Stimulated activated CD8-positive, alpha-beta memory T cell treated with anti-CD3 and anti-CD28 coated beads, Interleukin-7, amount 100 ng/mL, for 1 hour (primary cell): ENCODE measurements at places on chromosomes 11 and 22.

DNA sequence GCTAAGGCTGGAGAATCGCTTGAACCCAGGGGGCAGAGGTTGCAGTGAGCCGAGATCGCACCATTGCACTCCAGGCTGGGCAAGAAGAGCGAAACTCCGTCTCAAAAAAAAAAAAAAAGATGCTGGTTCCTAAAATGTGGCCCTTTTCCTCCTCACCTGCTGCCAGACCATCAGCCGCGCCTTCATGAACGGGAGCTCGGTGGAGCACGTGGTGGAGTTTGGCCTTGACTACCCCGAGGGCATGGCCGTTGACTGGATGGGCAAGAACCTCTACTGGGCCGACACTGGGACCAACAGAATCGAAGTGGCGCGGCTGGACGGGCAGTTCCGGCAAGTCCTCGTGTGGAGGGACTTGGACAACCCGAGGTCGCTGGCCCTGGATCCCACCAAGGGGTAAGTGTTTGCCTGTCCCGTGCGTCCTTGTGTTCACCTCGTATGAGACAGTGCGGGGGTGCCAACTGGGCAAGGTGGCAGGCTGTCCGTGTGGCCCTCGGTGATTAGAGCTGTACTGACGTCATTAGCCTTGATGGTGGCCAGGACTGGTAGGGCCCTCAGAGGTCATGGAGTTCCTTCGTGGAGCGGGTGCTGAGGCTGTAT is 50.7 kb upstream of the PPP6R3 start:
- DNase-seq, result no peak

DNA sequence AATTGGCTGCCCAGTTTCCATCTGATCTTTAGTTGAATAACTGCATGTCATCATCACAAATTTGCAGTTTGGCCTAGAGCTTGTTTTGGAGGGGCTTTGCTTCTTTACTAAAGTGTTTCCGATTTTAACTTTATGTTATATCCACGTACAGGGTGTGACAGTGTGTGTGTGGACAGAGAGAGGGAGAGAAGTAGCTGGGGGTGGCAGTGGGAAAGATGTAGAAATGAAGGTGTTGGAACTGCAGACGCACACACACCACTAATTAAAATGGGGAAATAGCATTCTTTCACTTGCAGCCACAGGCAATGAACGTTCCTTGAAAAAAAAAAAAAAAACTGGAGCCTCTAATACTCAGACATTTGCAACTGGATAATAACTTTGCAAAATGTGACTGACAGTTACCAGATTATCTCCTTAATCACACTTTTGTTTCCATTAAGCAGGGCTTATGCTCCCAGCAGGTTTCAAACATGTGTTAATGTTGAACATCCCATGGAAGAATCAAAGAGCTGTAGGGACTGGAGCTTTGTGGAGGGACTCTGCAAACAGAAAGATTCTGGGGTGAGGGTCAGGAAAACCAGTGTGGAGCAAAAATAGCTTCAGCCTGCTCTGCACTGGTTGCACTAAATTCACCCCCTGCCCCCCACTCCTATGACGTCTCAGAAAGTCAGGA is 238.1 kb upstream of the TENM4 start:
- no peak for DNase-seq

DNA sequence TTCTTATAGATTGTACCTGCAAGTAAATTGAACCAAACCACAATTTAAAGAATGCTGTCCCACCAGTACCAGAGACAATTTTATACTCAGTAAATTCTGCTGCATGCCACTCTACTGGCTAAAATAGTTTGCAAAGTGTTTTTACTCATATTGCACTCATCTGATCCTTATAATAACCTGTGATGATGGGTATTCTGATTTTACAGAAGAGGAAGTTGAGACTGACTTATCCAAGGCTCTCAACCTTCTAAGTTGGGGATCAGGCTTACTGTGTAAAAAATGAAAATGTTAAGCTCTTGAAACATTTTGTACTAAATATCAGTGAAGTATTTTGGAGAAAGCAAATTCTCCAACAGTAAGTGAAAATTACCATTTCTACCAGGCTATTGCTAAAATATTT is 37.9 kb downstream of the RNF169 start:
- no peak for DNase-seq

DNA sequence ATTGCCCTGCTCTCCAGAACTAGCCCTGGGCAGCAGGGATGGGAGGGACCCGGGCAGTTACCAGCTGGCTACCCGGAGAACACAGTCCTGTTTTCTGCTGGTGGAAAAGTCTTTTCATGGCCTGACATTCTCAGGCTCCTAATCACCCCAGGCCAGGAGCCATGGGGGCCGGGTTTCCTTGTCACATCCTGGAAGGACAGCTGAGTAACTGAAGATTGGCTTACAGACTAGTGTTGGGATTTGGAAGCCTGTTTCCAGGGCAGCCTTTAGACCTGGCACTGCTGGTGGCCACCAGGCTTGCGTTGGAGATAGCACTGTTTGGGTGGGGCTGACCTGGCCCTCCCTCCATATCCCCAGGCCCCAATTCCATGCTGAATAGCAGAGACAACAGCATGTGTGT is 349.0 kb downstream of the CTTN start:
- DNase-seq, result no peak

- no peak for DNase-seq
Measured at GRCh38 chr11:92702037-92702804, 267.2 kb upstream of the MTNR1B start.

DNA sequence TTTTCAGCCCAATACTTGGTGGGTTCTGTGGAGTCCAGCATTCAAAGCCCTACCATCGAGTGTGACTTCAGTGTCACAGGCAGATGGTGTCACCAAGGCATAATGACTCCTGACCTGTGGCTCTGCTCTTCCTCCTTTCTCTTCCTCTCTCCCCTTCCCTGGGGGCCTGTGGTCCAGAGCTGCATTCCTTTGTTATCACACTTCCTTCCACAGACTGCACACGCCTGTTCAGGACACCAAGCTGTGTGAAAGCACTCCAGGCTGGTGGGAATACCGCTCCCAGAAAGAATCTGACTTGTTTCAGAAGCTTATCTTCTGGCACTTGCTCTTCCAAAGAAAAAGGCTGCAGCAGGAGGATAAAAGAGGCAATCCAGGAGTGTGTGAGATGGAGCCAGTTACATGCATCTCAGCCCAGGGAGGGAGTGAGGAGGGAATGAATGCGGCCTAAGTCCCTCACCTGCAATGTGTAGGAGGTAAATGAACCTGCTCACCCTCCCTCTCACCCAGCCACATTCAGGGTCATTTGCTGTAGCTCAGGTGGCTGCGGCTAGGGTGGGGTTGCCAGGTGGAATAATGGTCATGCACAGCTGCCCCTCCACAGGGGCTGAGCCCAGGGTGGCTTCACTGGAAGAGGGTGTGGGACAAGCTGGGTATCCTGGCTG is 79.3 kb downstream of the ADAMTS15 start:
- no peak for DNase-seq

GRCh38 chr11:110621826-110622225 is 90.4 kb downstream of the ARHGAP20 start:
- DNase-seq, result no peak

- DNase-seq, result no peak
Measured at GRCh38 chr11:47410370-47411264, 2.2 kb downstream of the SLC39A13 start.

GRCh38 chr11:69251639-69252489 is 42.1 kb upstream of the MYEOV start:
- DNase-seq, result no peak

DNA sequence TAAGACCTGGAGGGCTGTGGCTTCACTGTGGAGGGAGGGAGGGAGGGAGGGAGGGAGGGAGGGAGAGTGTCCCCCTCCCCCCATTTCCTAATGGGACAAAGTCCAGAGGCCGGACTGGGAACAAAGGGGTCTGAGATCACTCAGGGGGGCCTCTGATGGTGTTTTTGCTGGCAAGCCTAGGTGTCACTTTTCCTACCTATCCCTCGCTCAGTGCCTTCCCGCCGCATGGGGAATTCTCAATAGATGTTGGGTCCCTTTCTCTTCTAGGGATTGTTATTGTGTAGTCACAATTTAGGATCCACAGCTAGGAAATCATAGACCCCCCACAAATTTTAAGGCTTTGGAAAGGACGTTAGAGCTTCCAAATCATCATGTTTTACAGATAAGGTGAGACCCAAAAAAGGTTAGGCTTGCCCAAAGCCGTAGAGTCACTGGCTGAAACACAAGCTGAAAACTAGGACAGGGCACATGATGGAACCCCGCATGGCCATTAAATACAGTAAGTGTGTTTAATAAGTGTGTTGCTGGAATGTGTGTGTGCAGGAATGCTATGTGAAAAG is 4.8 kb upstream of the FTH1 start:
- no peak for DNase-seq

GRCh38 chr11:92413757-92414513 is 189.3 kb downstream of the FAT3 start:
- no peak for DNase-seq

DNA sequence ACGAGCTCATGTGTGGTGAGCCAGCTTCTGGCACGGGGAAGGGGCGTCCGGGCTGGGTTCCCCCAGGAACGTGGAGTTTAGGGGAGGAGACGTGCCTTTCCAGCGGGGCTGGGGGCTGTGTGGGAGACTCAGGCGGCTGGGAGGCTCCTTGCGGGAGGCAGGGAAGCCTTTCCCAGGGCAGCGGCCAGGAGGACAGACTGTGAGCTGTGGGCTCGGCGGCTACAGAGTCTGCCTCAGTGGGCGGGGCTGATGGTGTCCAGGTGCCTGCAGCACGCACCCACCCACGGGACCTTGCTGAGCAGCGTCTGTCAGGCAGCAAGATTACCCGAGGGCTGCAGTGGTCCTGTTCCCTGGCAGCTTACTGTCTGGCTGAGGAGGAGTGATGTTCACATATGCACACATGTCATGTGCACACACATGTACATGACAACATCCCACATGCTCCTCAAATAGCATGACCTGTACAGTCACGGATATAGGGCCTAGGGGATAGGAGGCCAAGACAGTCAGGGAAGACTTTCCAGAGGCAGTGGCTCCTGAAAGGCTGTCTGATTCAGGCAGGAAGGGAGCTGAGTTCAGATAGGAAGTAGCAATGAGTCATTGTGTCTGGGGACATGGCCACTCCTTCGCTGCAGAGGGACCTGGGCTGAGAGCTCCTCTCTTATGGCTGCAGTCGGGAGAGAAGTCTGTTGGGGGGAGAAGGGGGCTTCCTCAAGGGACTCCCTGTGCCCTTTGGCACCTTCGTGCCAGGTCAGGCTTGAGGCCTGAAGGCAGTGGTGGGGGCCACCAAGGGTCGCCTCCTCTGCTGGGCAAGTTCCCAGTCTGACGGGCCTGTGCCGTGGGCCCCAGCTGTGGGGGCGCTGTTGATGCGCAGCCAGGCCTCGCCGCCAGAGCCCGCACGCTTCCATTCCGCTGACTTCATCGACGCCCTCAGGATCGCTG is 23.3 kb upstream of the PPP6R3 start:
- DNase-seq, result no peak

DNA sequence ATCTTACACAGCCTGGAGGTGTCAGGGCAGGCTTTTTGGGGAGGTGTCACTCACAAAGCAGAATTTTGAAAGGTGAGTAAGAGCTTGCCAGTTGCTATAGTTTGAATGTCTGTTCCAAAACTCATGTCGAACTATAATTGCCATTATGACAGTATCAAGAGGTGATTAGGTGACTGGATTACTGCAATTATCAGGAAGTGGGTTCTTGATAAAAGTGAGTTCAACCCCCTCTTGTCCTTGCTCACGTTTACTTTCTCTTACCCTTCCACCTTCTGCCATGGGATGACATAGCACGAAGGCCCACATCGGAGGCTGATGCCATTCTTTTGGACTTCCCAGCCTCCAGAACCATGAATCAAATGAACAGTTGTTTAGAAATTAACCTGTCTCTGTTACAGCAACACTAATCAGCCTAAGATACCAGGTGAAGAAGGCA is 4.7 kb upstream of the C11orf86 start:
- no peak for DNase-seq

- DNase-seq, result no peak
Measured at GRCh38 chr11:27770576-27770975, 70.3 kb upstream of the BDNF start.

GRCh38 chr11:121762820-121763219 is 310.1 kb upstream of the SORL1-AS1 start:
- DNase-seq, result no peak

- DNase-seq, result no peak
Measured at GRCh38 chr22:44244265-44244822, 63.6 kb downstream of the PARVG start.

DNA sequence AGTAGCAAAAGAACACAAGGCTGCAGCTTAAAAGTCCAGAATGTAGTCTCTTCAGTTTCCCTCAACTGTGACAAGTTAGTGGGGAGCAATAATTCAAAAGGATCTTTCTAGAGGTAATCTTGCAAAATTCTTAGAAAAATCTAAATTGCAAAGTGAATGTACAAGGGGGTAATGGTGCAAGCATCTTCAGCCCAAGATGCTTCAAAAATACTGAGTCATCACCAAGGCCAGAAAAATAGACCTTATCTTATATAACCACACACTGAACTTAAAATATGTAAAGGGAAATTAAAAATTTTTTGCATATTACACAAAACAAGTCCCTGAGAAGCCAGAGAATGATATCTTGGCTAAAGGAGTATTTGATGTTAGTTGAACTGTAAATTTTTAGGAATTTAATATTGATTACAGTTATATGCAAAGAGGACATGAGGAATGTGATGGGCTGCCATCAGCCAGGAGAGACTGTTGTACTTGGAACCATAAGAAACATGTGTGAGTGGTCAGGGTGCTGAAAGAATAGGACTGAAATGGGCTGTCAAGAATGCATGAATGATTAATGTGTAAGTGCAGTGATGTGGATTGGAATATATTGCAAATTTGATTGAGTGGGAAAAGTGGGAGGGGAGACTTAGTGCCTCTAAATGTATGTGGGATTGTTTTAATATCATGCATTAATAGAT is 85.7 kb upstream of the LIN7C start:
- DNase-seq, result no peak

DNA sequence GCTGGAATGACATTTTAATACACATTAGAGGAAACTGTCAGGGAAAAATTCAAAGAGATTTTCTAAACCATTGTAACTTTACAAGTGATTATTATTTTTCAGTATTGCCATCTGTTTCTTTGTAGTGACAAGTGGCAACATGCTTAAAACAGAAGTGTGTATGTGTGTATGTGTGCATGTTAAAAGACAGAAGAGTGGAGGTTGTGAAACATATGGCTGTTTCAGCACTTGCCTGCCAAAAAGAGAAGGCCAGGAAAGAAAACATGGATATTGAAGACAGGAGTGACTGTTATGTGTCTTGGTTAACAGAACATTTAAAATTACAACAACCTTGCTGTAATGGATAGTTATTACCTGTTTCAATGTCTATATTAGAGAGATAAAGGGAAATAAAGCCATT is 24.3 kb upstream of the VWA5A start:
- DNase-seq, result no peak

- no peak for DNase-seq
Measured at GRCh38 chr22:27493796-27494195, 307.8 kb downstream of the MN1 start.
